Stimulated activated CD4-positive, alpha-beta T cell treated with anti-CD3 and anti-CD28 coated beads, Interleukin-4, amount 100 ng/mL, for 24 hours (primary cell): ENCODE measurements at places on chromosomes 6 and 20.

- no peak for DNase-seq
Observed at GRCh38 chr20:19115581-19115980, 96.9 kb upstream of the SLC24A3 start.

DNA sequence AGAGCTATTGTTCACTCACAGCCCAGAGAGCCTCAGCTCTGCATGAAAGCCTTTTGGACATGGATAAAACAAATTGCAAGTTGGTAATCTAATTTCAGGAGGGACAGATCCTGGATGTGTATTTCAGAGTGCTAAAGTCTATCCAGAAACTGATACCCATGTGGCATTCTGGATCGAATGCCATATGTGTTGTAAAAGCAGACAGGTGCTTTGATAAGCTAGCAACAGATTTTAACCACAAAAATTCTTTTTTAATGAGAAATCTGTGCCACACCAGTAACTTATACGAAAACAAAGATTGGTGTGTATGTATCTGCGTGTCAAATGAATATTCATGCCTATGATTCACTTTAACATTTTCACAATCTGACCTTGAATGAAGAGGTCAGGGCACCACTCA is 936.6 kb upstream of the MAP3K7 start:
- no peak for DNase-seq

GRCh38 chr6:5256952-5257351 is 3.8 kb downstream of the LYRM4 start:
- DNase-seq: no peak

DNA sequence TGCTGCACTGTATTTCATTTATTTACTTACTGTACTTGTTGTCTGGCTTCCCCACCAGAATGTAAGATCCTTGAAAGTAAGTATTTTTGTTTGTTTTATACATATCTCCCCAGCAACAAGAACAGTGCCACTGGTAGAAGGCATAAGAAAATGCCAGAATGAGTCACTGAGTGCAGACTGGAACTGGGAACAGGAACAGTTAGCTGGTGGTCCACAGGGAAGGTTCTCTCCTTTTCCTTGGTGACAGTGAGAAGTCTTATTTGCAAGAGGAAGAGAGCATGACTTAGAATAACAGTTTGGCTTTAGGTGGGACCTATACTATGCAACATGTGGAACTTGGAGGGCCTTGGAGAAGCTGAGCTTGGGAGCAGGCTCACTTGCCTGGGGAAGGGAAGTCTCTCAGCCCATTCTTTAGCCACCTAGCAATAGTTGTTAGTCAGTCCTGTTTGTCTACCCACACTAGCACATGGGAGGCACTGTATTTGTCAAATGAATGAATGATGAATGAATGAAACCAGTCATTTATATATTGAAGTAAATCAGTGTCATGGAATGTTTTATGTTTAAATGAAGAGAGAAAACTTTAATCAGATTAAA is 203.5 kb downstream of the KCNQ5 start:
- no peak for DNase-seq

- no peak for DNase-seq
Observed at GRCh38 chr6:82283771-82284410, 36.3 kb upstream of the IBTK start.
